ENCODE measurements at places on chromosomes 12 and 14. TPM values are rescaled to one million over a fixed set of nuclear protein-coding genes. Genes with fewer than 3 reads are reported as not detected.

The CARMIL3 gene
- total RNA-seq: 5.9 TPM

The CD4 gene
- total RNA-seq: 4.3 TPM

The CIROP gene
- total RNA-seq: not detected

The TMBIM4 gene
- total RNA-seq: 134 TPM

The INSM2 gene
- total RNA-seq: not detected

The BATF gene
- 1.1 TPM for total RNA-seq

The SELPLG gene
- total RNA-seq: 5.6 TPM

The SLC8A3 gene
- not detected for total RNA-seq

The APOF gene
- not detected for total RNA-seq

The FAM186B gene
- total RNA-seq: 1.9 TPM

The STAB2 gene
- not detected for total RNA-seq

The TAS2R13 gene
- 2.6 TPM for total RNA-seq

The OTX2 gene
- total RNA-seq: not detected

The CLEC2B gene
- total RNA-seq: 45.2 TPM

The GPR84 gene
- 0.38 TPM for total RNA-seq

The GRIP1 gene
- total RNA-seq: 19.4 TPM

The TDRD9 gene
- not detected for total RNA-seq

The SERPINA9 gene
- total RNA-seq: 11.0 TPM

The OTOGL gene
- 0.97 TPM for total RNA-seq

The PGF gene
- 10.5 TPM for total RNA-seq

The PMCH gene
- not detected for total RNA-seq

The RASAL1 gene
- total RNA-seq: 19.8 TPM

The PLEKHG7 gene
- total RNA-seq: not detected

The KCNMB4 gene
- 4.9 TPM for total RNA-seq

The CCDC88C gene
- total RNA-seq: 22.3 TPM

The PLEKHH1 gene
- total RNA-seq: 30.6 TPM

The ISCU gene
- total RNA-seq: 146 TPM

The LRP6 gene
- total RNA-seq: 39.6 TPM

The MBIP gene
- total RNA-seq: 32.8 TPM

The SRRM4 gene
- total RNA-seq: not detected

The GALNT6 gene
- total RNA-seq: 33.8 TPM

Data from suprapubic skin (tissue), 4 donors.